ENCODE measurements at places on chromosomes 12 and 14. TPM values are rescaled to one million over a fixed set of nuclear protein-coding genes. Genes with fewer than 3 reads are reported as not detected.

Gene SENP1
- 46.9 TPM for total RNA-seq

- H3K4me3 ChIP-seq, result no peak overlapping the region
- no peaks in the 10 kb centered on the region for H3K36me3 ChIP-seq
- DNase-seq, result no peak
- H3K4me1 ChIP-seq, result no peaks in the 10 kb centered on the region
- no peaks in the 10 kb centered on the region for H3K27me3 ChIP-seq
- no peak overlapping the region for H3K27ac ChIP-seq
These were observed 5.9 kb upstream of the NEDD1 start for GRCh38 chr12:96901175-96901574.

DNA sequence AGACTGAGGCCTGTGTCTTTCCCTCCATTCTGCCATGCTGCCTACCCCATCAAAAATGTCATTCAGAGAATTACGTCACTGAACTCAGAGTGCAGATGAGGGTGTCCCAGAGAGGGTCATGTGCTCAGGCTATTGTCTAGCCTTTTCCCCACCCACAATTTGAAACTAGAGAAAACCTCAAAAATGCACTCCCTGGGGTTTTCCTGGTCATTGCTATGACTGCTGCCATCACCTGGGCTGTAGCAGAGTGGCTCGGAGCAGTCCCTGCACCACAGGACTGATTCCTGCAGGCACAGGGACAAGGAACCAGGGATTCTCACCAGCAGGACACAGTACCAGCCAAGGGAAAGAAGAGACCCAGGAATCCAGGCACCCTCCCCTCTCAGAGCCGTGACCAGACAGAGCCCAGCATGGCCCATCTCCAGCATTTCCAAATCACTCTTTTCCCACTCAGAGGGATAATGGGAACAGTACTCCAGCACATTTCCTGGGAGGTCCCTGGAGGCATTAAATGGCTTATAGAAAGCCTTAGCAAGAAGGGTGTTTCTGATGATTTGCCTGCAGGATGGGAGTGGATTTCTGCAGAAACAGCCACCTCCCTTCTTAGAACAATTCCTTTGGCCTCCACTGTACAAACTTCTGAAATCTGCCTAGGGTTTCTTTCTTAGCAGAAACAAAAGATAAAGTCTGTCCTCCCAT lies 45.9 kb downstream of the VWF start:
- H3K27ac ChIP-seq, result no peak overlapping the region
- peaks cover 8% of the 10 kb centered on the region for H3K27me3 ChIP-seq
- peaks cover 14% of the 10 kb centered on the region for H3K4me1 ChIP-seq

- H3K27ac ChIP-seq, result no peak overlapping the region
- no peaks in the 10 kb centered on the region for H3K27me3 ChIP-seq
- DNase-seq, result no peak
- H3K36me3 ChIP-seq, result peaks cover 20% of the 10 kb centered on the region
- no peak overlapping the region for H3K4me3 ChIP-seq
- no peaks in the 10 kb centered on the region for H3K4me1 ChIP-seq
These were observed 12.4 kb downstream of the TMEM106C start for GRCh38 chr12:47975816-47976215.

DNA sequence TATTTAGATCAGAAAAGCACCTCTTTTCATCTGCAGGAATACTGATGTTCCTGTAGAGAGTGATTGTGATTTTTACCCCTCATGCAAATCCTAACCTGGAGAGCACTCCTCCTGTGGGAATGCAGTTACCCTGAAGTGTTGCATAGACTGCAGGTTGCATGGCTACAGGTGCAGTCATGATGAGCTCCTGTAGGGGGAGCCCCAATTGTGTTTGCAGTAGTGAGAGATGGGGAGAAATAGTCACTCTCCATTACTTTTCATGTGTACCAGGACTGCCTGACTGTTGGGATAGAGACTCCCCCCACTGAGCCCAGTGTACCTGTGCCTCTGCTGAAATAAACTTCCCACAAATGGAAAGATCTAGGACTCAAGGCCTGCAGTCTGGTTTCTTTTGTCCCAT lies 1086.5 kb downstream of the SLC6A15 start:
- no peak overlapping the region for H3K27ac ChIP-seq
- H3K4me1 ChIP-seq, result peaks cover 10% of the 10 kb centered on the region
- no peak overlapping the region for H3K4me3 ChIP-seq

DNA sequence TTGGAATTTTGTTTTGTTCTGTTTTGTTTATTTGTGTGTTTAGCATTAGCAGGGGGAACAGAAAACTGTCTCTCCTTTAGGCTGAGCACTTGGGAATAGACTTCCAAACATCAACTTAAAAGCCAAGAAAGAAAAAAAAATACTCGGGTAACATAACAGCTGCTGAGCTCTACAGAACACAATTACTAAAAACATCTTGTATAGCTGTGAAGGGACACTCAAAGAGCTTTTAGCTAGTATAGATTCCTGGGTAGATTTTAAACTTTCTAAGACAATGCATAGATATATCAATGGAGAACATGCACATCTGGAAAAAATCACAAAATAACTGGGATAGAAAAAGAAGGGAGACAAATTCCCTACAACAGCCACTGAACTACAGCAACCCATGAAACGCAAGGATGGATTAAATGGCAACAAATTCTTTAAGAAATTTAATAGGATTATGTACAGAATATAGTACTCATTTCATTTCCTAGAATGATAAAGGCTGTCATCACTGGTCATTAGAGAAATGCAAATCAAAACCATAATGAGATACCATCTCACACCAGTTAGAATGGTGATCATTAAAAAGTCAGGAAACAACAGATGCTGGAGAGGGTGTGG lies 174.3 kb upstream of the KRR1 start:
- H3K36me3 ChIP-seq, result peaks cover 7% of the 10 kb centered on the region
- no peak overlapping the region for H3K27ac ChIP-seq
- H3K4me3 ChIP-seq, result no peak overlapping the region
- DNase-seq, result no peak
- H3K4me1 ChIP-seq, result peaks cover 18% of the 10 kb centered on the region
- H3K27me3 ChIP-seq, result no peaks in the 10 kb centered on the region

- no peak for DNase-seq
- no peak overlapping the region for H3K4me3 ChIP-seq
- H3K4me1 ChIP-seq, result no peaks in the 10 kb centered on the region
- no peaks in the 10 kb centered on the region for H3K27me3 ChIP-seq
These were observed 234.7 kb upstream of the E2F7 start for GRCh38 chr12:77299910-77300669.
